ENCODE measurements at places on chromosomes 1 and 21.

GRCh38 chr1:234544087-234544579, 65.2 kb upstream of the TARBP1 start:
- peak; percentile 87 for DNase-seq

DNA sequence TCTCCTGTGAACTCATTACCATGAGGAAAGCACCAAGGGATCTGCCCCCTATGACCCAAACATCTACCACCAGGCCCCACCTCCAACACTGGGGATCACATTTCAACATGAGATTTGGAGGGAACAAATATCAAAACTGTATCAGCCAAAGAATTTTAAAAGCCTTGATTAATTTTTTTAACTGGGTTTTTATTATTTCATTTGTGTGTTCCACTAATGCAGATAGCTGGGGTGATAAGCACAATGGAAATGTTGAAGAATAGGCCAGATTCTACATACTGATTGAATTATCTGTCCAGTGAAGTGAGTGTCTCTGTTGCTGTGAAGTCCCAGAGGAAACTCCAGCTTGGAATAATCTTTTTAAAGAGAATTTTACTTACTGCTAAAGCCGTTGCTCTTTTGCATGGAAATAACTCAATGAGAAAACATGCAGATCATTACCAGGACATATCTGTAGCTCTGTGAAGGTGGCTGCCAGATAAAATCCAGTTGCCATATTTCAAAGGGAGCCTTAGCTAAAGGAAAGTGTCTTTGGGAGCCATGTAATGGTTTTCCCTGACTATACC, 44.4 kb upstream of the DHCR24 start:
- no peak for DNase-seq

- peak; percentile 10 for DNase-seq
These were observed 35.0 kb downstream of the MTOR start for GRCh38 chr1:11227106-11228077.

DNA sequence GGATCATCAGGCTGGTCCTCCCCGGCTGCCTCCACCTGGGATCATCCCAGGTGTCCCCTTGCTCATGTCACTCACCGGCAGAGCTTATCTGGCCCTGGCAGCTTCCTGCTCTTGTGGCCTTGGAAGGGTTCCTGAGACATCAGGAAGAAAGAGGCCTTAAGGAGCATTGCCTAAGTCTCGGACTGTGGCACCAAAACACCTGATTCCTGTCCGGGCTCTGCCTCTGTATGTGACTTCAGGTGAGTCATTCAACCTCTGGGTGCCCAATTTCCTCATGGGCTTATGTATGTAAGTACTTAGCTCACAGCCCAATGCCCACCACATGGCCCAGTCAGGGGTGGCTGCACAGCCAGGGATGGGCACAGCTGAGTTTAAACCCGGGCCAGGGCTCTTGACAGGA, 255.9 kb upstream of the VAMP3 start:
- DNase-seq: no peak

- no peak for DNase-seq
These were observed 98.0 kb upstream of the HP1BP3 start for GRCh38 chr1:20885121-20885520.

DNA sequence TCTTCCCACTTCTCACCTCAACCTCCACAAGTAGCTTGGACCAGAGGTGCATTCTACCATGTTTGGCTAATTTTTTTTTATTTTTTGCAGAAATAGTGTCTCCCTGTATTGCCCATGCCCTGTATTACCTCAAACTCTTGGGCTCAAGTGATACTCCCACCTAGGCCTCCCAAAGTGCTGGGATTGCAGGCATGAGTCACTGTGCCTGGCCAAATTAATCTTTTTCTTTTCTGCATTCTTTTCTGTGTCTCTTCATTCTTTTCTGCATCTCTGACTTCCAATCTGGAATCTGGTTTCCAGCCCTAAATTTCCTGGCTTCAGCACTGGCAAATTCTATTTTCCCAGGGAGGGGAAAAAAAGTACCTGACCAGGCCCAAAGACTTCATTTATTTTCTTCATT, 31.2 kb upstream of the TACSTD2 start:
- no peak for DNase-seq

- DNase-seq: no peak
These were observed 41.8 kb downstream of the CDCP2 start for GRCh38 chr1:54110996-54111395.

Measured in fibroblast of skin of back (primary cell).